Esophagus muscularis mucosa (tissue), 4 donors: ENCODE measurements at places on chromosomes 6 and 20. TPM values are rescaled to one million over a fixed set of nuclear protein-coding genes. Genes with fewer than 3 reads are reported as not detected.

Gene PHACTR1
- total RNA-seq: 0.83 TPM

Gene ZBTB2
- 16.3 TPM for total RNA-seq

Gene SESN1
- 54.2 TPM for total RNA-seq

Gene SLC17A1
- total RNA-seq: not detected

GRCh38 chr6:95413789-95414188 is 163.5 kb upstream of the MANEA start:
- no peak for DNase-seq

DNA sequence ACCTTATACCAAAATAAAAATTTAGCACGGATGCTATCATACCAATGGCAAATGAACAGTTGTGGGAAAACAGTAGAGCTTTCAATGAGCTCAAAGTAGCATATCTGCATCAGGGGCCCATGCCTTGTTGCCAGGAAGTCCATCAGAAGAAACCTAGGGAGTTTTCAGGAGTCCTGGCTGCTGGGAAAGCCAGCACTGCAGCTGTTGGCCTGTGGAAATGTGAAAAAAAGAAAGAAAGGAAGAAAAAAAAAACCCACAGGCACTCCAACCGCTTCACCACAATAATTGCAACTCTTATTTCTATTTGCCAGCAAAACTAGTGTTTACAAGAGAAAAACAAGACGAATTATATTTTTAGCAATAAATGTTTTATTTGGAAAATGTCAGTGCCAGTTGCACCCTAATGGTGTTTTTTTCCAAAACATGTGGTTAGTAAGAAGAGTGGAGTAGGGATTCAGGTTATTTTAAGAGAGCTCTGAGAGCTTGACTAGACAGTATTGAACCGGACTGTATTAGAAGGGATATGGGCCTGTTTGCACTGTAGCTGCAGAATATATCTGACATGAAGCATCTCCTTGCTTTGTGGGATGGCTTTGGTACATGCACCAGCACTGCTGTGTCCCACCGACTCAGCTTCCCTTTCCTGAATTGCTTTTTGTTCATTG is 137.3 kb downstream of the CCDC170 start:
- no peak for DNase-seq

DNA sequence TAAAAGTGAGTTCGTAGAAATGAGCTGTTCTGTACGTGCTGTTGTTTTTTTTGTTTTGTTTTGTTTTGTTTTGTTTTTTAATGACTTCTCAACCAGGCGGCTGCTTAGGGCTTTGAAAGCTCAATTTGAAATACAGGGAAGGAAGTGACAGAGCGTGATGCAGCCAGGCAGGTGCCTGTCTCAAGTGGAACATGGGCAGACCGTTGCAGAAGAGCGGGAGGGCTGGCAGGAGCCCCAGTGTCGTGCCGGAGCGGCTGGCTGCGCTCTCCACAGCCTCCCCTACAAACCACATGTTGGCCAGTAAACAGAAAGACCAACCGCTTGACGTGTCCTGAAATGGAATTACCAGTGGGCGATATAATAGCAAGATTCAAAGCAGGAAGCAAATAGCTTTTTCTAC is 164.9 kb upstream of the RREB1 start:
- no peak for DNase-seq

- DNase-seq: no peak
Observed at GRCh38 chr6:46452312-46452917, 38.8 kb downstream of the RCAN2 start.

DNA sequence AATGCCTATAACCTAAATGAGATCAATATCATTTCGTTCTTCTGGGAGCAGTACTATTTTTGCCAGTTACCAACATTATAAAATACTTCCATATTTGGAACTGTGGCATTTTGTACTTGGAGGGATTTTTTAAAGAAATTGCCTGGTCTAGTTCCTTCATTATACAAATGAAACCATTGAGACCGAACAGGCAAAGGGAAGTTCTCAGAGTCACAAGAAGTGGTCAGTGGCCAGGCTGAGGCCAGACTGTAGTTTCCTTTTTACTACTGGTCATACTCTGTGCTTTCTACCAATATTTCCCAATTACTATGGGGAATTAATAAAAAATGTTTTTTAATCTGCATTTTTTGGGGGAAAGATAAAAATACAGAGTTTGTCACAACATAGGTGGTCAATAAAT is 332.0 kb downstream of the NRN1 start:
- DNase-seq: no peak

DNA sequence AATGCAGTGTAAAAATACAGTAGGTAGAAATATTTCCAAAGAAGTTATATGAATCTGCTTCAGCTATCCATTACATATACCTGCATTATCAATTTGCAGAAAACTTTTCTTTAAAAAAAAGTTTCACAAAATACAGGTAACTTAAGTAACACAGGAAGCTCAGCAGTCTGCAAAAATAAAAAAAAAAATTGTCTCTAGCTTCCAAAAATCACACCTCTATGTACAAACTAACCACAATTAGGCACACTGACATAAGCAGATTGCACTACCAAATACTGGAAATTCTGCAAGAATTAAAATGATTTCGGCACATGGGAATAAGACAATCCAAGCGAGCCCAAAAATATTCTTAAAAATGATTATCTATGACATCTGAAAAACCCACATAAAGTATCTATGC is 41.2 kb downstream of the ME1 start:
- no peak for DNase-seq

DNA sequence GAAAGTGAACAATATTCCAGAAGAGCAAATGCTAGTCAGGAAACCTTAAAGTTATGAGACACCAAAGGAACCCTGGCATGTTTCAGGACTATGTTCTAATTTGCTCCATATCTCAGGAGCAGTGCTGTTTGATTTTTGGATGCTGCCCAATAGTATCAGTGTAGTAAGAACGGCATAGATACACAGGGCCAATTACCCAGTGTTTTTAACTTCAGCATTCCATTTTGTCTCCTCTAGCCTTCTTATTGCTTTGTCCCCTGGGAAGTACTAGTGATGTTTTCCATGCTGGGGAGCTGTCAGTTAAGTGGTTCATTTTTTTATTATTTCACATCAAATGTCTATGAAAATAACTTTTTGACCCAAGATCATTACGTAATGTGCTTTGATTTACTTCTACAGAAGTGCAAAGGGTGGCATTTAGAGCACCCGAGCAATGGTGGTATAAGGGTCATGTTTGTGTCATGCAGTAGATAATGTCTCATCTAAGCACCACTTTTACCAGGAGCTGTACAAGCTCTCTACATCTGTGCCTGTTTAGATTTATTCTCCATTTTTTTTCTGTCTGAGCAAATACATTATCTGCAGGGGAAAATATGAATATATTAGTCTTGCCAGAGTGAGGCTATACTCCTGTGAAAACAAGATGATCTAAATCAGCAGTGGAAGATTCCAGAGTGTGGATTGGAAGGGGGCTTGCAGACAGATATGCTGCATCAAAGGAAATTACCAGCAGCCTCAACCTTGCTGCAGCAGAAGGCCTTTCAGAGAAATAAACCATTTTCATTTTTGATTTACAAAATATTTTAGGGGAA is 198.8 kb upstream of the OPRM1 start:
- DNase-seq: no peak

DNA sequence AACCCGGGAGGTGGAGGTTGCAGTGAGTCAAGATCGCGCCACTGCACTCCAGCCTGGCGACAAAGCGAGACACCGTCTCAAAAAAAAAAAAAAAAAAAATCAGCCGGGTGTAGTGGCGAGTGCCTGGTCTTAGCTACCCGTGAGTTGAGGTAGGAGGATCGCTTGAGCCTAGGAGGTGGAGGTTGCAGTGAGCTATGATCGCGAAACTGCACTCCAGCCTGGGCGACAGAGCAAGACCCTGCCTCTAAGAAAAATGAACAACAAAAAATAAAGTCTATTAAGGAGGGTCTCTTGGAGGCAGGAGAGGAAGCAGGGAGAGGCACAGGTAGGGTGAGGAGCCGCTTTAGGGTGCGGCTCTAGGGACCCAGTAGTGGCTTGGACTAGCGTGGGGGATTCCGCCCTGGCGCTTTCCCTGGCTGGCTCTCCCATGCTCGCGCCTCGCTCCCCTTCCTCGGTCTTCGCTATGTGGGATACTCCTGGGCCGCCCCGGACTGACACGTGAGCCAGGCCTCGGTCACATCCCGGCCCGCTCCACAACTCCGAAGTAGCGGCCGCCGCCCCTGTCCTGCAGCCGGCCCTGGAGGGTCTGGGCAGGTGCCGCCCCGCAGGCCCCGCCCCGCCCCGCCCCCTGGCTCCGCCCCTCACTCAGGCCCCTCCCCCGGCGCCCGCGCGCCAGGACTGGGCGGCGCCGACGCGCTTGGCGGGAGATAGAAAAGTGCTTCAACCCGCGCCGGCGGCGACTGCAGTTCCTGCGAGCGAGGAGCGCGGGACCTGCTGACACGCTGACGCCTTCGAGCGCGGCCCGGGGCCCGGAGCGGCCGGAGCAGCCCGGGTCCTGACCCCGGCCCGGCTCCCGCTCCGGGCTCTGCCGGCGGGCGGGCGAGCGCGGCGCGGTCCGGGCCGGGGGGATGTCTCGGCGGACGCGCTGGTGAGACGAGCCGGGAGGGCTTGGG is at the start of gene MYBL2:
Gene MYBL2, plus strand, starts transcription at position 739 of the 953 bp plus-strand sequence. Its CDS starts 170 bp downstream, at position 909.
- DNase-seq: no peak

DNA sequence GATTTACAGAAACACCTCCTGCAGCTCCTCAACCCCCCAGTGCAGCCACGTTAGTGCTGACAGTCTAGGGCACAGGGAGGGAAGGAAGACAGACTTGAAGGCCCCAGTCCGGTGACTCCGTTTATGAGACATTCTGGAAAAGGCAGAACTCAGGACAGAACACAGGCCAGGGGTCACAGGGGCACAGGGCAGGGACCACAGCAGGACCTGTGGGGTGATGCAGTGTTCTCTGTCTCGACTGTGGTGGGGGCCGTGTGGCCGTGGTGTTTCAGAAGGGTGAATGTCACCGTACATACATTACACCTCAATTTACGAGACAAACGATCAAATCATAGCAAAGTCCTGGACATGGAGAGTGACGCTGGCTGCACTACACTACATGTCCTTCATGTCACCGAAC is 11.3 kb downstream of the BHLHE23 start:
- no peak for DNase-seq

- peak; percentile 60 for DNase-seq
Observed at GRCh38 chr20:10228330-10228729, 9.7 kb downstream of the SNAP25 start.

DNA sequence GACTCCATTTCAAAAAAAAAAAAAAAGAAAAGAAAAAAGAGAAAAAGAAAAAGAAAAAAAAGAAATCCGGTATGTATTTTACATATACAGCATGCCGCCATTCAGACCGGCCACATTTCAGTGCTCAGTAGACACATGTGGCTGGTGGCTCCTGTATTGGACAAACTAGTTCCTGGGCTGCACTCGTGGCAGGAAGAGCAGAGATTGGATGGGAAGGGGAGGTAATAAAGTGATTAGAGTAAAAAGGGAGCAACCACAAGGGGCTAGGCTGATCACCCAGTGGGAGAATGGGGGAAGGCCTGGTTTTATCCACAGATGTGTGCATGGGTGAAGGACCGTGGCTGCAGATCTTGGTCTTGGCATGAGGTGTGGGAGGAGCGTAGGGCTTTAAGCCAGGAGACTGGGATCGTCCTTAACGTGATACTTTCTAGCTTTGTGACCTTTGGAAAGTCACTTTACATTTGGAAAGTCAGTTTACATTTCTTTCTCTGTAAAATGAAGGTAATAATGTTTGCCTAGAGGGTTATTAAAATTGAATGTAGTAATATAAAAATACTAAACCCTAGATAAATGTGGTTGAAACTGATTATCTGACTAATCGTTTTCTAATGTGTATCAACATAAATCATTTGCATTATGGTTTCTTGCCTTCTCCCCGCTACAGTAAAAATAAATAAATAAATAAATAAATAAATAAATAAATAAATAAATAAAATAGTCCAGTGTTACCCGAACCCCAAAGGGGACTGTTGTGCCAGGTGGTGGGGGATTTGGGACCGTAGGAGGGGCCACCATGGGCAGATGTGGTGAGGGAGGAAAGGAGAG is 869 bp upstream of the TRIM15 start:
- peak; percentile 60 for DNase-seq

- no peak for DNase-seq
Observed at GRCh38 chr20:57030611-57031600, 235.5 kb downstream of the BMP7 start.

GRCh38 chr6:167290786-167291622 is at the start of gene UNC93A:
TSS of gene UNC93A (plus strand) at chr6:167291315. CDS start at chr6:167291490, 175 bp downstream.
- no peak for DNase-seq

DNA sequence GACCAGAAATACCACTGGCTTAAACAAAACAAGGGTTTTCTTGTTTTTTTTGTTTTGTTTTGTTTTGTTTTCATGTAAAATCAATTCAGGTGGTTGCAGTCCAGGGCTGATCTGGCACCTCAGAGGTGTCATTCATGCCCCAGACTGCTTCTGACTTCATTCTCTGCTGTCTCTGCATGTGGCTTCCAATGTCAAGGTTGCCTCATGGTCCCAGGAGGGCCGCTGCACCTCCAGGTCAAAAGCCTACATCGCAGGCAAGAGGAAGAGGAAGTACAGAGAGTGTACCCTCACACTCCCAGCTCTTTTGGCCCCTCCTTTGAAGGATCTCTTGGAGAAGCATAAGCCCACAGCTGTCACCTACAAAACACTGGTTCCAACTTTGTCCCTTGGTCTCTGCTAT is 1.4 kb upstream of the BTN3A1 start:
- DNase-seq: no peak

- DNase-seq: no peak
Observed at GRCh38 chr6:96450082-96450769, 71.4 kb upstream of the UFL1 start.

GRCh38 chr20:62812181-62812906 is 4.5 kb upstream of the COL9A3 start:
- DNase-seq: no peak

- DNase-seq: no peak
Observed at GRCh38 chr20:38139977-38140753, 24.9 kb downstream of the TGM2 start.

DNA sequence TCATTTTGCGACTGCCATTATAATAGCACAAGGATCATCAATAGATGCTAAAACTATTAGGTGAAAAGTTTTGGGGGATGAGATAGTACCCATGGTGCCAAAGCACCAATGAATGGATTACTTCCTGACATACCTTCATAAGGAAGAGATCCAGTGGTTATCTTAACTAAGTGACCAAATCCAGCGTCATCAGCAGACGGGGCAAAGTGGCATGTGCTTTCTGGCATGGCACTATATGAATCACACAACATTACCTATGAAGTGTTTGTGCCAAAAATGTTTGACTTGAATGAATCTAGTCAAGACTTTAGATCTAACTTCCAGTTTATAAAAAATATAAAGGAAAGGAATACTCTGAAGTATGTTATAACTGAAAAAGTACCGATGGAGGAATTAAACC is 10.8 kb downstream of the TRIM26 start:
- DNase-seq: no peak
